ENCODE measurements at places on chromosomes 11 and 22.

DNA sequence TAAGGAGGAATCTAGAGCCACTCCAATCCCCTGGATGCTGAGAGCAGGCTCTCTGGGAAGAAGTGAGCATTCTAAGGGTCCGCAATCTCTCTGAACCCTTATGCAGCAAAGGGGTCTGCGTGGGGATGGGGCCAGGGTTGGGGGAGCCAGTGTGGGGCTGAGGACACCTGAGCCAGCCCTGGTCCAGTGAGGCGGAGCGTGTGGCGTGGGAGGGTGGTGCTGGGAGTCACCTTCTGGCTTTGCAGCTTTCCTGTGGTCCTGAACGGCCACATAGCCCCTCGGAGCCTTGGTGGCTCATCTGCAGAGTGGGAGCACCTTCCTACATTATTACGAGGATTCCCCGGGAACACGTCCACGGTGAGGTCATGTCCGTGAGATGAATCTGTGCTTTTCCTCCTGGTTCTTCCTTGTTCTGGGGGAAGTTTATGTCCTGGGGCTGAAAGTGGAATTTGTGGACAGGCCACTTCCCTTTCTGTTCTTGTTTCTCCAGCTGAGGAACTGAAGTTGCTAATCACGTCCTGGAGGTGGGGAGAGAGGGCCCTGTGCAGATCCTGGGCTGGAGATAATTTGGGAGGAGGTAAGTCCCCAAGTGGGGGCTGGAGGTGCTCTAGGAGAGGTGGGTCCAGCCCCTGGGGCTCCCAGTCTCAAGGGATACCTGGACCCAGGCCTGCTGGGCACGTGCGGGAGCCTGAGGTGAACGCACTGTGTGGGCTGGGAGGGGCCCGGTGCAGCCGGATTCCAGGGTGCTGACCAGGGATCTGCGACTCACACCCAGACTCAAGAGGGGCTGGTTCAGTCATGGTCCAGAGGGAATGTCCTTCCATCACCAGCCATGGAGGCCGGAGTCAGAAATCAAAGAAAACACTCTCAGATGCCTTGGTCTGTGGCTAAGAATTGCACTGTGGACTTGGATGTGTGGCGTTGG lies 6.1 kb downstream of the MRGPRE start:
- no peak for DNase-seq

DNA sequence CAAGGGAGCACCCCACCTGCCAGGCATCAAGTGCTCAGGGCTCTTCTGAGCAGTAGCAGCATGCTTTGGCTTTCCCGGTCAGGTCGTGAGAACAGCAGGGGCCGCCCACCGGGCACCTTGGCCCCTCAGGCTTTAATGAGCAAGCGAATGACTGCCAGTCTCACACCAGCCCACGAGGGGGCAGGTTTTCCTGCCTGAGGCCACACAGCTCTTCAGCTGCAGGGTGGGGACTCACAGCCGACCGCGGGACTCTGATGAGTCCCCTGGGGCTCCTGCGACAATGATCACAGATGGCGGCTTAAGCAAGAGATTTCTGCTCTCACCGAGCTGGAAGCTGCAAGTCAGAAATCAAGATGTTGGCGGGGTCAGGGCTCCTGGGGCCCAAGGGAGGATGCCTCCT lies 14.3 kb upstream of the FGF19 start:
- DNase-seq = no peak

DNA sequence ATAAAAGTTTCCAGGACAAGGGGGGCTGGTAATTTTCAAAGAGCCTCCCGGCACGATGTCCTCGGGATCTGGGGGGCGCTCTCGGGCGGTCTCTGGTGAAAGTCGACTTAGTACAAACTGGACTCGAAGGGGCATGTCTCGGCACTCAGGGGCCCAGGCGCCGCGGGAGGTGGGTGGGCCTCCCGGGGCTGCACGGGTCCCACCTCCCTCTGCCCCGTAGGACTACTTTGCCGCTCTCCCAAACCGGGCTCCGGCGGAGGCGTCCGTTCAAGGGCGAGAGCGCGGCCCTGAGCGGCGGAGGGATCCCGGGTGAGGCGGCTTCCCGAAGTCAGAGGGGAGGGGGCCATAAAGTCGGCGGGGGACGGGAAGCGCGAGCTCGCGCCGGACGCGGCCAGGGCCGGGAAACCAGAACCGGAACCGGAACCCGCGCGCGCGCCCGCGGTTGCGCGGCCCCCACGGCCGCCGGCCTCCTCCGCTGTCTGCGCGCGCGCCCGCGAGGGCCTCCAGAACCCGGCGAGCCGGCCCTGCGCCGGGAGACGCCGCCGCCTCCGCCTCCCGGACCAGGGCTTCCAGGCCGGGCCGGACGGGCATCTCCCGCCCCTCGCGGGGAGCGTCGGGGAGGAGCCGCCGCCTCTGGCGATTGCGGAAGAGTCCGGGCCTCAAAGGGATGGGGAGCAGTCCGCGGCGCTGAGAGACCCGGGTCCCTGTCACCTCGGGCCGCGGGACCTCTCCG lies at the start of gene ARHGEF12:
Gene ARHGEF12 (plus strand): TSS at position 506 of the 733 bp plus-strand sequence. CDS start 831 bp downstream, outside the sequence.
- DNase-seq = peak; percentile 96

DNA sequence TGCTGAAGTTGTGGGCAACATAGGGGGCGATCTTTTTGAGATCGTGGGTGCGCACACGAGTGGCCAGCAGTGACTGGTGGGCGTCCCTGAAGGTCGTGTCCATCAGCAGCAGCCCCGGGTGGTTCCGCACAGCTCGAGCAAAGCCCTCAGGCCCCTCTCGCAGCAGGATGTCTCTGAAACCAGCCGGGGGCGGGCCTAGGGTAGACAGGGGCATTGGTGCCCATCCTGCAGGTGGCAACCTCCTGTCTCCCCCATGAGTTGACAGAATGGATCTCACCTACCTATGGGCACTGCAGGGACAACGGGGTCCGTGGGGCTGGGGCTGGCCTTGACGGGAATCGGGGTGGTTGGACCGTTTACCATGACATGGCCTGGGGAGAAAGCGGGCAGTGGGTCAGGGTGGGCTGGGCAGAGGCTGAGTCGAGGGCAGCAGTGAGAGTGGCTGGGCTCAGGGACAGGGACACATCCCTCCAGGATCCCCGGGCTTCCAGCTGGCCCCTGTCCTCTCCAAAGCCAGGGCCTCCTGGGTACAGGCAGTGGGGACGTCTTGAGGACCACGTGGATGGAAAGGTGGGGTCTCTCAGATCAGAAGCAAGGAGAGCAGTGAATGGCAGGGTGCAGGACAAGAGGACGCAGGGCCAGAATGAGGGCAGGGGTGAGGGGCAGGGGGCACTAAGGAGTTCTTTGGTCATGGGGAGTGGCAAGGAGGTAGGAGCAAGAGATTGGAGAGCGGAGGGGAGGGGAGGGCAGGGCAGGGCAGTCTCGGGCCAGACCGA lies 4.2 kb upstream of the LRFN4 start:
- no peak for DNase-seq

DNA sequence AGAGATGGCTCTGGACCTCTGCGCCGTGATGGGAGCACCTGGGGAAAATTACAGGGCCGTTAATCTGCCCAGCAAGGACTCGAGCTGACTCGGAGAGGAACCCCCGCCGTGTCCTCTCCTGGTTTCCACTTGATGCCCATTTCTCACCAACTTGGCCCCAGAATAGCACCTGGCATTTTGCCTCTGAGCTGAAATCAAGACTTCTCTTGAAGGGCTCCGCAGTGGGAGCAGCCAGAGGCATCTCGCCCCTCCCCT lies 19.0 kb upstream of the CABP7 start:
- peak; percentile 46 for DNase-seq

DNA sequence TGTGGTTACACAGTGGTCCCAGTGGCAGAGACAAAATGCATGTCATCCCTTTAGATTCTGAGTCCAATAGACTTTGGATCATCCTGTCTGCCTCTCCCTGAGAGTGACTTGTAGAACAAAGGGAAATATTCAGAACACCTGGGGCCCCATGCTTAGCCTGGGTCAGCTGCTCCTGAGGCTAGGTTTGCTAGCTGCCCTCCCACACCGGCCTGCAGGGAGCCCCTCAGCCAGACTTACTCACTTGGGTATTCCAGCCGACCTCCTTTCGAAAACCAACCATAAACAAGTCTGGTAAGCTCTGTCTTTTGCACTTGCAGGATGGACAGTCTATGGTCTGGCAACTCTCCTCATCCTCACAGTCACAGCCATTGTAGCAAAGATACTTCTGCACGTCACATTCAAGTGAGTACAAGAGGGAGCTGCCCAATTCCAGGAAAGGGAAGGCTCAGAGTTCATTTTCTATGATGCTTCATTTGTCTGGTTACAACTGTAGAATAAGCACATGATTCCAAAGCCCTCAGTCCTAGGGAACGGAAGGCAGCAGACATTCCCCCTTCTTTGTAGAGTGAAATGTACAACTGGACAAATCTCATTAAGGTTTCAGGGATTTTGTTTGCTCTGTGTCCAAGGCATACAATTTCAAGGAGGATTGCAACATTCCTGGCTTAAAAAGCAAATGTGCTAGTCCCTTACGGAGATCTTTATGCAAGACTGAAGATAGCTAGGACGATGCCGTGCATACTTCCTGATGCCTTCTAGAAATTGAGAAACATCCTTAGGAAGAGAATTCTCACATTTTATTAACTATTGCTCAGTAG lies 65.5 kb upstream of the EMID1 start:
- peak; percentile 49 for DNase-seq

- DNase-seq = no peak
These were observed 3.1 kb upstream of the LGALS1 start for GRCh38 chr22:37672206-37672919.

GRCh38 chr11:86869966-86870570 lies 69.7 kb downstream of the PRSS23 start:
- no peak for DNase-seq

DNA sequence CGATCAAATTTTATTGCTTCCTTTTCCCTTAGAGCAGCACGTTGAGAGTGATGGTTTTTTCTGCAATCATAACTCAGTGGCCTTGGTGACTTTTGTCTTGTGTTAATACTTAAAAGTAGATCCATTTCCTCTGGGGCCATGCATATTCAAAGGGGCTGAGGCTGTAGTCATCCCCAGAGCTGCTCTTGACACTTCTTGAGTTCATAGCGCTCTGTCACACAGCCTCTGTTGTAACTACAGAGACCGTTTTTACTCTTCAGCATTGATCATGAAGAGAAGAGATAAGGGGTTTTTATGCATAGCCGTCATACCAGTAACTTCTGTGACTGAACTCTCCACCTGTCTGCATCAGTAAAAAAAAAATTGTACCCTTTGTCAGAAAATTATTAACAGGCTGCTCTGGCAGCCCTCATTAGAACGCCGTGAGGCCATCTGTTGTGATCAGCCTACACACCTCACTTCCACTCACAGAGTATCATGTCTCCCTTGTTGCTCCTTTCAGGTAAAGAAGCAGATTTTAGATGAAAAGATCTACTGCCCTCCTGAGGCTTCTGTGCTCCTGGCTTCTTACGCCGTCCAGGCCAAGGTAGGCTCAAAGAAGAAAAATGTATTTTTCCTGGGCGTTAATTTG lies 38.4 kb downstream of the NF2 start:
- no peak for DNase-seq

DNA sequence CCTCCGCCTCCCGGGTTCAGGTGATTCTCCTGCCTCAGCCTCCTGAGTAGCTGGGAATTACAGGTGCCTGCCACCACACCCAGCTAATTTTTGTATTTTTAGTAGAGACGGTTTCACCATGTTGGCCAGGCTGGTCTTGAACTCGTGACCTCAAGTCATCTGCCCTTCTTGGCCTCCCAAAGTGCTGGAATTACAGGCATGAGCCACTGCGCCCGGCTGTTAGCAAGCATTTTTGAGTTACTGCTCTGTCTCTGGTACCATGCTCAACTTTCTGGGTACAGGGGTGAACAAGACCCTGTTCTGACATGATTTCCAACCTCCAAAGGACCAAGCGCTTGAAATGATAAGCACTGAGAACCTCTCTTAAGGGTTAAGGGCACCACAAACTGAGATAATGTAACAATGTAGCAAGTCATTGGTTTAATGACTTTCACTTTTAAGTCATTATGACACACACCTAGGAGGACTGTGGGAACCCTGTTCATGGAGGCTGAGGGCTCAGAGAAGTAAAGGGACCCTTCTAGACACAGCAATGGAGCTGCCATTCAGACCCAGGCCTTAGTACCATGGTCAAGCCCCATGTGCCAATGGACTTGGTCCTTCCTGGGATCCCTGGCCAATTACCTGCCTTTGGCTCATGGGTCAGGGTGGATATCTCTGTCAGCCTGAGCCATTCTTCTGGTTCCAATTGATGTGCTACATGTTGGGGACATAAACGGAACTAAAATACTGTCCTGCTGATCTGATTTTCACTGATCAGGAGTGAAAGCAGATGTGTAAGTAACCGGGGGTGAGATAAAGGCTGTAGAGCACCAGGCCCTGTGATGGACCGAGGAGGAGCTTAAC lies 11.6 kb downstream of the SLC3A2 start:
- DNase-seq = no peak

DNA sequence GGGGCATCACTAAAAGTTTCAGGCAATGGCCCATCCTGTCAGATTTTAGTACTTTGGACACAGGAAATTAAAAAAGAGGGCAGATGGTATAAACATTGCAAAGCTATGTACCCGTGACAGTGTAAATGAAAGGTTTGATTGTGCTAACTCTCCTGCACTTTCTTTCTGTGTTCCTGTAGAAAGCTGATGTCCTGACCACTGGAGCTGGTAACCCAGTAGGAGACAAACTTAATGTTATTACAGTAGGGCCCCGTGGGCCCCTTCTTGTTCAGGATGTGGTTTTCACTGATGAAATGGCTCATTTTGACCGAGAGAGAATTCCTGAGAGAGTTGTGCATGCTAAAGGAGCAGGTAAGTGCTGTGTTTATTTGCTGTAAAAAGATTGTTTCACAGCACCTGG lies 10.3 kb downstream of the CAT start:
- no peak for DNase-seq

DNA sequence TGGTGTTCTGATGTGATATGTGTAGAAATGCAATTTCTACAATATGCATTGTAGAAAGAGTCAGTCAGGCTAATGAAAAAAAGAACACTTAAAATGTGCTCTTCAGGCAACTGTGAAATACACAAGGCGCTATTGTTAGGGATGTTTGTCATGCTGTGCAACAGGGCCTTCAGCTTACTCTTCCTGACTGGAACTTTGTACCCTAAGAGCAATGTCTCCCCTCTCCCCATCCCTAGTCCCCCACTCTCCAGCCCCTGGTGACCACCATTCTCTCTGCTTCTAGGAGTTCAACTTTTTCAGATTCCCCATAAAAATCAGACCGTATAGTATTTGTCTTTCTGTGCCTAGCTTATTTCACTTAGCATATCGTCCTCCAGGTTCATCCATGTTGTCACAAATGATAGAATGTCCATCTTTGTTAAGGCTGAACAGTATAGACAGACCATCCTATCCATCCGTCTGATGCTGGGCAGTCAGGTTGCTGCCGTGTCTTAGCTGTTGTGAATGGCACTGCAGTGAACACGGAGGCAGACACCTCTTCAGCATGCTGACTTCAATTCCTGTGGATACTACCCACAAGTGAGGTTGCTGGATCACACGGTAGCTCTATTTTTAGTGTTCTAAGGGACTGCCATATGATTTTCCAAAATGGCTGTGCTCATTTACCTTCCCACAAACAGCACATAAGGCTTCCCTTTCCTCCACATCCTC lies 10.7 kb downstream of the NDUFV1 start:
- no peak for DNase-seq

GRCh38 chr22:30115705-30116104 lies 35.4 kb downstream of the HORMAD2 start:
- no peak for DNase-seq
